ENCODE measurements at places on chromosomes 16 and 17.

DNA sequence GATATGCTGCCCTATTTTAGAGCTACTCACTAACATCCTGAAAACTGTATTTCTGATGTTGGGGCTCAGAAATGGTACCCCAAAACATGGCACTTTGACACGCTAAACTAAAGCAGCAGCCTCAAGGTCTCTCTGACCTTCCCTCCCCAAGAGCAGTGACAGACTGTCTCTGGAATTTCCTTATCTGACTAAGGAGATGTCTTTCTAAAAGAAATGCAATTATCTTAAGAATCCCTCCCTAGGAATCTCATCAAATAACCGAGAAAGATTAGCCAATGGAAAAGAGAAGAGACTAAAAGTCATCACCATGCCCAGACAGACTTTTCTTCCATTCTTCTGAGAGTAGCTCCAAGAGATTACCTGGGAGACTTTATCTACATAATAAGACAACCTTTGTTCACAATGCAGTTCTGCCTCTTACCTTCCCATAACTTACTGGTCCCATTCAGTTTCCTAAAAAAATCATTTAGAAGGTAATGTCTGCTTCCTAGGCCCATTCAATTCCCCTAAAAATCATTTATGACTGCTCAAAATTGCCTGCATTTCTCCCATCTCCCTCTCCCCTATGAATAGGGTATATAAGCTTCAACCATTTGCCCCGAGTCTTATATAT, 123.9 kb downstream of the CPPED1 start:
- DNase-seq: no peak

DNA sequence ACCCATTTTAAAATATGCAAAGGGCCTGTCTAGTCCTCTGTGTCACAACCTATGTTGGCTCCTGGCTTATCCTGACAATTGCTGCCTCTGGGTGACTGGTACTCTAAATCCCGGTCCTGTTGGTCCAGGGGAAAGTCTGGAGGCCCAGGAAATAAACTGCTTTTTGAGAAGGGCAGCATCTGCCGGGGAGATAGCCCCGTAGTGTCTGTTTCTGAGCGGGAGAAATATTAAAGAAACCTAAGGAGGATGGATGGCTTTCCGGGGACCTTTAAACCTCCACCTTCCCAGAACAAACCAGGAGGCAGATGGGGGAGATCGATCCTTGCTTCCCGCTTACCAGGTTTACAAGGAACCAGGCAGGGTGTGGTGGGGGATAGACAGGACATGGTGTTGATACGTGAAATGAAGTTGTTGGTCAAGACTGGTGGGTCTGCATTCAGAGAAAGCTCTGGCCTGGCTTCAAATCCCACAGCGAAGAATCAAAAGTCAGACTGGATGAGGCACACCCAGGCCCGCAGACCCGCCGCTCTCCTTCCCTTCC, 3.8 kb downstream of the HOXB2 start:
- DNase-seq: no peak

DNA sequence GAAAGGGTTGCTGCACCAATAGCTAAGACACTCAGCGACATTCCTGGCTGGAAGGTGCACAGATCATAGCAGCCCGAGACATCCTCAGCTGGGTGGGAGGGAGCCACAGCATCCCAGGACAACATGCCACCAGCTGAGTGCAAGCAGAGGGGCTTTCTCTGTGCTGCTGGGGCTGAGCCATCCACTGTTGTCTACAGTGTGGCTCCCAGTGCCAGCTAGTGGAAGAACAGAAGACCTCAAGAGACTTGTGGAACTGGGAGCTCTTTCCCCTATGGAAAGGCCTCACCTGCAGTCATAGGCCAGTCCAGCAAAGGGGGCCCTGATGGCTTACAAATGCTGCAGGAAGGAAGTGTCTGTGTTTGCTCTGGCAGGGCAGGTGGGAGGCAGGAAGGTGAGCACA, 131.0 kb downstream of the C16orf78 start:
- no peak for DNase-seq

DNA sequence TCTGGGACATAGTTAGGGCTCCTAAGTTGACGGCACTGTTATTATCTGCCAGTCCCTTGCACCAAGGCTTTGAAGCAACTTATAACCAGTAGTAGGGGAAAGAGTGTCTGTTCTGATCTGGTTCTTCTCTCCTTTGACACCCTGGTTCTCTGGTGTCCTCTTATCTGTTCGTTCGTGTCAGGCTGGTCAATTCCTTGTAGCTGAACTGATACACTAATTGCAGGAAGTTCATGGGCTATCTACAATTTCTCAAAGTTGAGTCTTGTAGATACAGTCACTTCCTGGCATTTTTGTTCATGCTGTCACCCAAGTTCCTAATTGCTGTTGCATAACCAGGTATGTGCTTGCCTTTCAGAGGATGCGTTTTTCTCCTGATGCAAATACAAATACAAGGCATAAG, 17.3 kb upstream of the MYO1D start:
- no peak for DNase-seq

- no peak for DNase-seq
Observed at GRCh38 chr17:7509937-7510336, 25.8 kb downstream of the POLR2A start.

DNA sequence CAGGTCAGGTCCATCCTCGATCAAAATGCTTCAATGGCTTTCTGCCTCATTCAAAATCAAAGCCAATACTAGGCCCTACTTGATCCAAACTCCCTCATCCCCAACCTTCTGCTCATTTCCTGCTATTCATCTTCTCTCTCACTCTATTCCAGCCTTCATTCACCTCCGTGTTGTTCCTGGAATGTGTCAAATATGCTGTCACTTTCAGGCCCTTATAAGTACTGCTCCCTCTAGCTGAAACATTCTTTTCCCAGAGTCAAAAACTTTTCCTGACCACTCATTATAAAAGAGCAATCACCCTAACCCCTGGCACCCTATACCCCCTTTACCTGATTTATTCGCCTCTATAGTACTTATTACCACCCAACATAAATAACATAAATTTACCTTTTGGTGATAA, 303.7 kb upstream of the PMFBP1 start:
- DNase-seq: no peak

DNA sequence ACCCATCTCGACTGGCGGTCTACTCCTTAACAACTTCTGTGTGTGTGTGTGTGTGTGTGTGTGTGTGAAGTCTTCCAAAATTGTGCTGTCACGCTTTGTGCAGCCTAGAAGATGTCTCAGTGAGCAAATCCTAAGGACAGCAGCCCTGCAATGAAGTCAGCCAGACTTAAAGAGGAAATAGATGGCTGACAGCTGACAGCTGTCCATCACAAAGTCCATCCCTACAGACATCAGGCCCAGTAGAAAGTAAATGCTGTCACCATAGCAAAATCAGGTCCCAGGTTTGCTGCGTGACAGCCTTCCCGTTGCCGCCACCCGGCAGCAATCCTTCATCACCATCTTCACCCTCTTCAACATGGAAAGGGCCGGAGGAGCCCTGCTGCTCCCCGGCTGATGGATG, 416.0 kb downstream of the SOX9 start:
- no peak for DNase-seq

- no peak for DNase-seq
Observed at GRCh38 chr17:45341533-45342158, 24.8 kb upstream of the MAP3K14 start.

DNA sequence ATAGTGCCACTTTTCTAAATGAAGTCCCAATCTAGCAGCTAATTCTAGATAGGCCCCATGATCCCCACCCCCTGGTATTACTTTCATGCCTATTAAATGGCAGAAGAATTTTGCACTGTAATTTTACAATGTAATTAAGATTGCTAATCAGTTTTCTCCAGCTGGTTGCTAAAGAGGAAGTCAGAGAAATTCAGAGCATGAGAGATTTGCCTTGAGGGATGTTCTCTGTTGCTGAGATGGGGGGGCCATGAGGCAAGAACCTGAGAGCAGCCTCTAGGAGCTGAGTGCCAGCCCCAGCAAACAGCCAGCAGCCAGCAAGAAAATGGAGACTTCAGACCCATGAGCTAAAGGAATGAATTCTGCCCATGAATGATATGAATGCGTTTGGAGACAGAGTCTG, 38.9 kb downstream of the SHCBP1 start:
- DNase-seq: no peak

- no peak for DNase-seq
Observed at GRCh38 chr17:58886514-58886913, 130.9 kb downstream of the PPM1E start.

DNA sequence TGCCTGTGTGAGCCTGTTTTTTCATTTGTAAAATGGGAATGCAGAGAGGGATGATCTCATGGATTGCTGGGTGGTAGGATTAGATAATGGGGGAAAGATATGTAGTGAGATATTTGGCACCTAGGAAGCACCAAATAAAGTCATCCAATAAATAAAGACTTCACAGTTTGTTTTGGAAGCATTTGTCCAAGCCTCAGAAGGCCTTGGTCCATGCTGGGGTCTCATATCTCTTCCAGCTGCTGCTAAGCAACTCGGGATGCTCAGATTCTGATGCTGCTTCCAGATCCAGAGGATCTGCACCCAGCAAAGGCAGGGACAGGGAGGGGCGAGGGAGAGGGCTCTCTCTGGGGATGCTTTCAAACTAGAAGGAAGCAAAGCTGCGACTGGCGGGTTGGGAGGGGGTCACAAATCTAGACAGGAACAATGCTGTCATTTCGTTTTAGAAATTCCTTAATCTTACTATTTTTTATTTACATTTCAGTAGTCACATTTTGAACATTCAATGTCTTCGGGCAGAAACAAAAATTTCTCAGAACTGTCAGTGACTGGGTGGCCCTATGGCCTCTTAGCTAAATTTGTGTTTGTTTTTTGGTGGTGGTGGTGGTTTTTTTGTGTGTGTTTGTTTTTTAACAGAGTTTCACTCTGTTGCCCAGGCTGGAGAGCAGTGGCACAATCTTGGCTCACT, 114.9 kb upstream of the CDH5 start:
- no peak for DNase-seq

DNA sequence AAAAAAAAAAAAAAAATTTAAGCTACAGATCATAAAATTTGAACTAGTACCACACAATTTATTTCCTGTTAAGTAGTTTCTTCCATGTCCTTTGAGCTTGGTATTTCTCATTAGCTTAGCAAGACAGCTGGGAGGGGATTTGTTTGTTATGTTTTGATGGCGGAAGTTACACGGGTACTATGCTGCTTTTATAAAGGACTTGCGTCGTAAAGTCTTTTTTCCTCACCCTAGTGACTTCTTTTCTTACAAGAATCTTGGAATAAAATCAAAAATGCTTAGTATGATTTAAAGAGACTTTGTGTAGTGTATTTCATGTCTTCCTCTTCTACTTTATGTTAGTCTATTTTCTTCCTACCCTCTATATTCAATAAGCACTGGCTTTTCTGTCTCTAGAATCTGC, 89.1 kb downstream of the NLK start:
- DNase-seq: no peak

DNA sequence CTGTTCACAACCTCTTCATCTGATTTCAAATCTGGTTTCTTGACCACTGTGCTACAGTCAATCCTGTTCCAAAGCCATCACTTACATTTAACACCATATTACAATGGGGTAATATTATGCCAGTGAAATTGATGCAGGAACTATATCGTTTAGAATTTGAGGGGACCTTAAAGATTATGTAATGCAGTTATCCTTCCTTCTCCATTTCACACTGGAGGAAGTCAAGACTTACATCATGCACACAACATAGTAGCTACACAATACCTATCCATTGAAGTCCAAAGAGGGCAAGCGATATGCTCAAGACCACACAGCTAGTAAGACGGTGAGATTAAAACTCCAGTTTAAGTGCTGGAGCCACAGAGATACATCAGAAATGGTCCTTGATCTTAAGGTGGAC, 16.8 kb downstream of the NOG start:
- no peak for DNase-seq

- no peak for DNase-seq
Observed at GRCh38 chr17:78777881-78778280, 4.2 kb downstream of the CYTH1 start.

GRCh38 chr17:33875973-33876372, 379.1 kb upstream of the CCL2 start:
- DNase-seq: no peak

- DNase-seq: no peak
Observed at GRCh38 chr17:2232244-2232638, 71.3 kb downstream of the SMG6 start.

GRCh38 chr17:33040461-33040860, 48.8 kb downstream of the SPACA3 start:
- DNase-seq: no peak

GRCh38 chr16:9012848-9013507, 49.3 kb upstream of the USP7 start:
- peak; percentile 62 for DNase-seq

DNA sequence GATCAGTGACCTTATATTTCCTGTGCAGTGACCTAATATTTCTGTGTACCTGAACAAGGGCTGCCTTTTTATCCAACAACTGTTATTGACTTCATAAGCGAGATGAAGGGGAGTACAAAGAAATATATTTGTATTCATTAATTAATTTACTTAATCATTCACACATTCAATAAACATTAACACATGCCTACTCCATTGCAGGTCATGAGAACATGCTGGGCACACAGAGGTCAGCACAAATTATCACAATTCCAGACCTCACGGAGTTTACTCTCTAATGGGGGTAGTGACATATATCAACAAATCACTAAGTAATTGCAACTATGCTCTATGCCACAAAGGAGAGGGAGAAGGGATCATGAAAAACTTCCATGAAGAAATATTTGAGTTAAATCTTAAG, 614.6 kb downstream of the TOX3 start:
- no peak for DNase-seq

- no peak for DNase-seq
Observed at GRCh38 chr17:64200080-64201032, 62.7 kb downstream of the TEX2 start.

GRCh38 chr16:2370721-2371120, 30.2 kb upstream of the ABCA3 start:
- no peak for DNase-seq

DNA sequence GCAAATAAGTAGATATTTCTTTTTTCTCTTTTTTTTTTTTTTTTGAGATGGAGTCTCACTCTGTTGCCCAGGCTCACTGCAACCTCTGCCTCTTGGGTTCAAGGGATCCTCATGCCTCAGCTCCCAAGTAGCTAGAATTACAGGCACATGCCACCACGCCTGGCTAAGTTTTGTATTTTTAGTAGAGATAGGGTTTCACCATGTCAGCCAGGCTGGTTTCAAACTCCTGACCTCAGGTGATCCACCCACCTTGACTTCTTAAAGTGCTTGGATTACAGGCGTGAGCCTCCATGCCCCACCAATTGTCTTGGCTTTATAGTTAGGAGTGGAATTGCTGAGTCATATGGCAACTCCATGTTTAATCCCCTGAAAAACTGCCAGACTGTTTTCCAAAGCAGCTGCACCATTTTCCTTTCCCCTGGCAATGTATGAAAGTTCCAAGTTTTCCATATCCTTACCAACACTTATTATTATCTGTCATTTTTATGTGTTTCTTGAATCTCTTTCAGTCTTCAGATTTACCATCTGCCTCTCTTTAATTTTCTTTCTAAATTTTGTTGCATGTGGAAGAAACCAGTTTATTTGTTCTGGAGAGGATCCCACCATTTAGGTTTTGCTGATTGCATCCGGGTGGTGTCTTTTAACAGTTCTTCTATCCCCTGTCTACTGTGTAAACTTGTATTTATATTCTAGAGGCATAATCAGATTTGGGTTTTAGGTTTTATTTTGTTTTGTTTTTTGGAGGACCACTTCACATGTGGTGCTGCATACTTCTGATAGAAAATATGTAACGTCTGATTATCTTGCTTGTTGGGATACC, 9.9 kb upstream of the CES3 start:
- no peak for DNase-seq

- no peak for DNase-seq
Observed at GRCh38 chr17:57412520-57413096, 156.3 kb downstream of the MSI2 start.
